Globus pallidus (tissue), 1 donor: ENCODE measurements at places on chromosomes 7 and 10.
A peak's percentile ranks its signal among the peaks of the same experiment; 100 is the strongest.

- no peak for DNase-seq
Measured at GRCh38 chr7:2357571-2357970, 2.9 kb downstream of the EIF3B start.

GRCh38 chr7:101555269-101555920 is 73.7 kb downstream of the MYL10 start:
- no peak for DNase-seq

DNA sequence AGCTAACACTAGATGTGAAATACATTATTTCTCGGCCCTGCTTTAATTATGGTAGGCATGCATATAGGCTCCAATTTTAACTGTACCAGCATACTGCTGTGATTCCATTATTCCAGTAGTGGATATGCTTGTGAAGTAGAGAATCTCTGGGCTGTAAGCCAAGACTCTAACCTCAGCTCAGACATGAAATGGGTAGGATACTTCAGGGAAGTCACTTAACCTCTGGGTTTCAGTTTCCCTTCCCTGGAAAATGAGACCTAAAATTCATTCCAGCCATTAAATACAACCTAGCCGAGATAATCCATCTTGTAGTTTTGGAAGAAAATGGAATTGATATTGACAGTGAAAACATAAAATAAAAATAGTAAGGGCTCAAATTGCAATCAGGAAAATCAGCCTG is 59.6 kb upstream of the TRIL start:
- no peak for DNase-seq

DNA sequence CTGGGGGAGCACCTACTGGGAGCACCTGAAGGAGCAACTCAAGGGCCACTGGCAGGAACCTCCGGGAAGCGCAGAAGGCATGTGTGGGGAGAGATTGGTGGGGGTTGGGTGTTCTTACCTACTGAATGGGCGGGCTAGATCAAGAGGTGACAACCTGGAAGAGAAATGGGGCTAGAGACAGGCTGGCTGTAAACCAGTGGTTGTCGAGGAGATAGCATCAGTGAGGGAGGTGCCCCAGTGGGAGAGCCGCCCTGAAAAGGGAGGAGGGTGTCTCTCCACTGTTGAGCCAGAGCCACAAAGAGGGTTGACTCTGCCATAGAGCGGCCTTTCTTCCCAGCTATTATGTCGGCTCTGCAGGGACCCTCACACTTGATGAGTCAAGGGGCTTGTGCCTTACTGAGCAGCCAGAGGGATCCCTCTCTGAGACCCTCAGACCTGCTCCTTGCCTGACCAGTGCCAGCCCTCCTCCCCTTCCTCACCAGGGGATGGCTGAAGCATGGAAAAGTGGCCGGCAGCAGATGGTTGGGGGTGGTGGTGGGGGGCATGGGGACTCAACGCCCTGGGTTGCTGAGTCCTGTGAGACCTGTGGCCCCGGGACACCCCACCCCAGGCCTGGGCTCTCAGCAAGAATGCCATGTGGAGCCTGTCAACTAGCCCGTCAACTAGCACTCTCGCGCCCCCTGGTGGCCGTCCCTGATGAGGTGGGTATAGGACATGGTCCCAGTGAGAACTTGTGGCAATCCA is 36.4 kb upstream of the PURB start:
- peak; percentile 78 for DNase-seq

GRCh38 chr10:15255961-15256360 is 87.5 kb upstream of the NMT2 start:
- DNase-seq = no peak

DNA sequence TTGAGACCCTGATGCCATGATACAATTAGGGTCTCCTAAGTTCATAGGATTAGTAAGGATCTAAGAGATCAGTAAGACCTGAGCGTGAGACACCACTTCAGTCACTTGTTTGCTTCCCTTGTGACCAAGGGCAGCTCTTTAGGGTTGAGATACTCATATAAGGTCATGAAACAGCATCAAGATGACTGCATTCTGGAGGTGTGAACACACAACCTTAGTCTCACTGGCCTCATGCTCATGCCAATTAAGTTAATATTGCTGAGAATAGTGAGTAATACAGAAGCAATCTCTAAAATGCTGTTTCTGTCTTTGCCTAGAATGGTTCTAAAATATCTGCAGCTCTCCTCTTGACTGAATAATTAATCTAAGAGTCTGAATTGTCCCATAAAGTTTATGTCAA is 39.6 kb upstream of the KLHL7 start:
- DNase-seq = no peak
